Adipocyte (in vitro differentiated cells): ENCODE measurements at places on chromosomes 5 and 9.

GRCh38 chr5:2874099-2874498 lies 122.6 kb upstream of the IRX2 start:
- DNase-seq, result no peak

DNA sequence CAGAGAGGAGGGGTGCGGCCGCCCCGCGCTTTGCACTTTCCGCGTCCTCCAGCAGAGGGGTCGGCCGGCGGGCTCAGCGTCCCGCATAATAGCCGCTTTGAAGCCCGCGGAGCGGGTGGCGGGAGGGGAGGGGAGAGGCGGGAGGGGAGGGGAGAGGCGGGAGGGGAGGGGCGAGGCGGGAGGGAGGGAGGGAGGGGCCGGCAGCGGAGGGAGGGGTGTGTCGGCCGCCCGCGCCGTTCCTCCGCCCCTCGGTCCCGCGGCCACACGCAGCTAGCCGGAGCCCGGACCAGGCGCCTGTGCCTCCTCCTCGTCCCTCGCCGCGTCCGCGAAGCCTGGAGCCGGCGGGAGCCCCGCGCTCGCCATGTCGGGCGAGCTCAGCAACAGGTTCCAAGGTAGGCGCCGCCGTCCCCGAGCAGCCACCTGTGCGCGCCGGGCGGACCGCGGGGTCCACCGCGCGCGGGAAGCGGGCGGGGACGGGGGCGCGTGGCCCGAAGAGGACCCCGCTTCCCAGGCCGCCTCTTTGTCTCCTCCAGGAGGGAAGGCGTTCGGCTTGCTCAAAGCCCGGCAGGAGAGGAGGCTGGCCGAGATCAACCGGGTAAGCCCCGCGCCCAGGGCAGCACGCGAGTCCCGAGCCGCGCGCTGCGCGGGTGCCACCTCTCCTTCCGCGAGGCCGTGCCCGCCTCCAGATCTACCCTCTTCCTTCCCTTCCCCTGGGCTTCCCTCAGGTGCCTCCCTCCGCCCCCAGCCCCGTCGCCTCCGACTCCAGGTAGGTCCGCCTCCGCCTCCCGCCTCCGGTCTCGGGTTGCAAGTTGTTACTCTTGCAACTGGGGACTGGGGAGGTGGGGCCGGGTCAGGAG lies at the start of gene AIF1L:
Gene AIF1L, plus strand, starts transcription at position 263 of the 857 bp plus-strand sequence. Its CDS starts 99 bp downstream, at position 362.
- peak; percentile 51 for DNase-seq

DNA sequence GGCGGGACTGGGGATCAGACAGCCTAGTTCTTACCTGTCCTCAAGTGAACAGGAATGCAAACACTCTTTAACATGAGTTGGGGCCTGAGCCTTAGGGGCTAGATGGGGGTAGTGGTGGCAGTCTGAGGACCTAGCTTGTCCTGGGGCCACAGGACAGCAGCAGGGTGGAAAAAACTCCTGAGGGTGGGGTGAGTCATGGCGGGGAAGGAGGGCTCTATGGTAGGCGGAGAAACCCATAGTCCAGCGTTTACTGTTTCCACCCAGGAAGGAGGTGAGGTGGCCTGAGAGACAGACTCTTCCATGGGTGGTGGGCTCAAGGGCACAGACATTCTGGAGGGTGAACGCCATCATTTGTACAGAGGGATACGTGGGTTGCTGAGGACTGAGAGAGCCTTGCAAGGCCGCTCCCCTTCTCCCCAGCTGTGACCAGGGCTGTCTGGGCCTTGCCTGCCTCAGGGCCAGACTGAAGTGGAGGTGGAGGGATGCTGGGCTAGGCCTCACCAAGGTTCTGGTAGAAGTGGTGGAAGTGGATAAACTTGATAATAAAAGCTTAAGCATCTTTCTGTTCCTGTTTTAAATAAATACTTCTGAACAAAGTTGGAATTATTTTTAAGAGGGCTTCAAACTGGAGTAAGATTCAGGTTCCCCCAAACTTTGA lies 1.1 kb upstream of the TSPAN17 start:
- no peak for DNase-seq

GRCh38 chr5:134506054-134507039 lies 19.1 kb upstream of the JADE2 start:
- DNase-seq, result no peak

GRCh38 chr5:55857247-55857640 lies 6.1 kb downstream of the IL31RA start:
- DNase-seq, result no peak

- DNase-seq, result no peak
Observed at GRCh38 chr9:90645721-90646120, 3.1 kb upstream of the DIRAS2 start.

DNA sequence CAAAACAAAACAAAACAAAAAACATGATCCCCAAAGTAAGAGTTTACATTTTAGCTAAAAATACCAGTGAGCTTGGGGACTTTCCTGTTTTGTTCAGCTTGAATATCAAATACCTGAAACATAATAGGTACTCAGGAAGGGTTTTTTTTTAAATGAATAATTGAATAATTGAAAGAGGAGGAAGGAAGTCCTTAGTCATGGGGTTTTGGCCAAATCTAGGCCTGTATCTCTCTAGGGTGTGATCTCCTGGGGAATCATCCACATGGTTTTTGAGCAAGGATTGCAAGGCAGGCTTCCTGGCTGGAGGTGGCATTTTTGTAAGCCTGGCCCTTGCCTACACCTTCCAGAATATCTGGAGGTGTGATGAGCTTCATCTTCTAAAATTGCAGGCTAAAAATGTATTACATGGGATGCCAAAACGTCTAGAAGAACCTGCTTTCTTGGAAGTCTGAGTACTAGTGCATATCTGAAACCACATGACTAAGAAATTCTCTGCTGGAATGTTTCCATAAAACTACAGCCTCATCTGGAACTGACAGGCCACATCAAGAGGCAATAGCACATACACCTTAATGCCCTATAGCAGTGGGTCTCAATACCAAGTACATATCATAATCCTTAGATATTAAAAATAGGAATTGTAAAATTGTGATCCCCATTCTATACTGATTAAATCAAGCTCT lies 10.4 kb downstream of the C9 start:
- DNase-seq, result no peak

- no peak for DNase-seq
Observed at GRCh38 chr5:160437271-160437670, 15.6 kb downstream of the PTTG1 start.

DNA sequence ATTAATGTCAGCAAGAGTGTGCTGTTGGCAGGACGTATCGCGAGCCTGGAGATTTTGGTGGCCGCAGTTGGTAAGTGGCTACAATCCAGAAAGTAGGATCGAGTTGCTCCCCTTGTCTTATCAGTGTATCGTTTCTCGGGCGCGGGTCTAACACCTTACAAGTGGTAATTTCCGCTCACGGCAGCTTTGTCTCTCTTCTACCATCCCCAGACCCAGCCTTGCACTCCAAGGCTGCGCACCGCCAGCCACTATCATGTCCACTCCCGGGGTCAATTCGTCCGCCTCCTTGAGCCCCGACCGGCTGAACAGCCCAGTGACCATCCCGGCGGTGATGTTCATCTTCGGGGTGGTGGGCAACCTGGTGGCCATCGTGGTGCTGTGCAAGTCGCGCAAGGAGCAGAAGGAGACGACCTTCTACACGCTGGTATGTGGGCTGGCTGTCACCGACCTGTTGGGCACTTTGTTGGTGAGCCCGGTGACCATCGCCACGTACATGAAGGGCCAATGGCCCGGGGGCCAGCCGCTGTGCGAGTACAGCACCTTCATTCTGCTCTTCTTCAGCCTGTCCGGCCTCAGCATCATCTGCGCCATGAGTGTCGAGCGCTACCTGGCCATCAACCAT lies 1.1 kb downstream of the PTGER4 start:
- DNase-seq, result no peak

DNA sequence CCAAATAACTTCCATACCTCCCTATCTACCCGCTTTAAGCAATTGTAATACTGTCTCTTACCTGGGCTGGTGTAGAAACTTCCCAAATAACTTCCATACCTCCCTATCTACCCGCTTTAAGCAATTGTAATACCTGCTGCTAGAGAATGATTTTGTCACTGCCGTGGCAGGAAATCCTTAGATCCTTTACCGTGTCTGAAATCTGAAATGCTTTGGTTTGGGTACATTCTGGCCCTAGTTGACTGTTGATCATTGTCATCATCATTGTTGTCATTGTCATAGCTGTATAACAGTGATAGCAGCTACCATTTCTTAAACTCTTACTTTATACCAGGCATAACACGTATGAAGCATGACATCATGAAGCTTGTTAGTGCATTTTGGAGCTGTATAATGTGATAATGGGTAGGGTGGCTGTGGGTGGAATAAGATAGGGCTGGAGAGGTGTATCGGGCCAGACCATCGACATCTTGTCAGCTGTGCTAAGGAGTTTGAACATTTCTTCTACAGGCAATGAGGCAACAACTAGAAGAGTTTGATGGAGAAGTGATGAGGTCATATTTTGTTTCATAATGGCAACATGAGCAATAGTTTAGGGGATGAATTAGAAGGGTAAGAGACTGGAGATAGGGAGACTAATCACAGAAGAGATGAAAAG lies 15.7 kb downstream of the PIP5K1B start:
- DNase-seq, result no peak

DNA sequence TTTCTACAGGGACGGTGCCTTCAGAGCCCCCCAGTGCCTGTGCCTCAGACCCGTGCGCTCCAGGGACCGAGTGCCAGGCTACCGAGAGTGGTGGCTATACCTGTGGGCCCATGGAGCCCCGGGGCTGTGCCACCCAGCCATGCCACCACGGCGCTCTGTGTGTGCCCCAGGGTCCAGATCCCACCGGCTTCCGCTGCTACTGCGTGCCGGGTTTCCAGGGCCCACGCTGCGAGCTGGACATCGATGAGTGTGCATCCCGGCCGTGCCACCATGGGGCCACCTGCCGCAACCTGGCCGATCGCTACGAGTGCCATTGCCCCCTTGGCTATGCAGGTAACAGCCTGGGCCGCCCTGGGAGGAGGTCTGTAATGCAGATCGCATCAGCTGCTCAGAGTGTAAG lies 6.9 kb downstream of the CRB2 start:
- DNase-seq, result no peak

DNA sequence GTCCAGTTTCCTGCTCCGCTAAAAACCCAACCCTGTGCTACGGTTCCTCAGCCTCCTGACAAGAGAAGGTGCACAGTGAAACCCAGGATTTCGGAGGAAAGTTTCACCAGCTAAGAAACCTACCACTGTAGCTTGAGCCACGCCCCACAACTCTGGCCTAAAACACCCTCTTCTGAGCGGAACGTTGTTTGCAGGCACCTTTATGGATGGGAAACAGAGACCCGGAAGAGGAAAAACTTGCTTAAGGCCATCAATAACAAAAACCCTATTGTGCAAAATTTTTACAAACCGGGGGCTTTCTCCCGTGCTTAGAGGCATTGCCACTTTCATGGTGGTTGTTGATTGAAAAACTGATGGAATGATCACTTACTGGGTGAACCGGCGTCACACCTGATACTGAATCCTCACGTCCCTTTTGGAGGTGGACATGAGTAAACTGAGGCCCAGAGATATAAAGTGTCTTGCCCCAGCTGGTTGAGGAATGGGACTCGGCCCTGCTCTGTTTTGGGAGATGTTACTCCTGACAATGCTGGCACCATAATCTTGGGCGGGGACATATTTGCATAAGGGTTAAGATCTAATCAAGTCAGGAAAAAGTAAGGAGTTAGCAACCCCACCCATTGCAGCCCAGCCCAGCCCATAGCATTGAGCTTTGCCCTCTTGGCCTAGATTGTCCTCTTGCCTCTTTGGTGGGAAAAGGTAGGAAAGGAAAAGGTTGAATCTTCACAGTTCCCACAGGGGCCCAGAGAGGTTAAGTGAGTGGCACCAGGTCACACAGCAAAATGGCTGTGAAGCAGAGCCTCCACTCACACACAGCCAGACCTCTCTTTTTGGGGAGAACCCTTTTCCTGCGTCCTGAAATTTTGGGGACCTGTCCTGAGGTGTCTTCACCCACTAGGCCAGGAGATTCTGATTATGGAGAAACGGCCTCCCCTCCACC lies 23.2 kb upstream of the PTGS1 start:
- DNase-seq, result peak; percentile 11

- DNase-seq, result peak; percentile 88
Observed at GRCh38 chr9:104927912-104928740, at the start of gene ABCA1. Gene ABCA1, minus strand, starts transcription at chr9:104928155. Its CDS starts 24,476 bp downstream, at chr9:104903679.

DNA sequence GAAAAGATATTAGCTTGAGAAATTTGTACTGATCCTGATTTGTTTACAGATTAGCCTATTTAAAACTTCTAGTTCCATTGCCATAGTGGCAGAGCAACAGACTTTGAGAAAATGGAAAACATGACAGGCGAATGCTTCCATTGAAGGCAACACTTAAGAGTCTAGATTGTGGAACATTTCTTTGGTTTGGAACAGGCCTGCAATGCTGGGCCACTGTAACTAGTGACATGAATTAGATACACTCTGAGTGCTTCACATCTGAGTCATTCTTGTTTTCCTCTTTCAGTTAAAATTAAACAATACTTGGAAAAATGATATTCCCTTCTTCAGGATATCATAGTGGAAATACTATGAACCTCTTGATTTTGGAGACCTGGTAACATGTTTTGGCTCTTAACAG lies 453.6 kb upstream of the TUSC1 start:
- peak; percentile 27 for DNase-seq

DNA sequence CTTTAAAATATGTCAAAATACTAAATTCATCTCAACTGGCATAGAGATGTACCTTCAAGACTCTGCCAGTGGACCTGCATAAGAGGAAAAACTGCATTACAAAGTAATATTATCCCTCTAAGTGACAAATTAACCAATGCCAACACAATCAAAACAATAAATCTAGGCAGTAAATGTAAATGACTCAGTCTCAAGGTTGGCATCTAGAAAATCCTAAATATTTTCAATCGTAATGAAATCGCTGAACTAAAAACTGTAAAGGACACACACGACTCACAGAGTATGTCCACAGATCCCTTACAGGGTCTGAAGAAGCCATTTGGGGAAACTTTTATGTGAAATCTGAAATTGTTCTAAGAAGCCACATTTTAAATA lies 31.2 kb downstream of the ERMP1 start:
- no peak for DNase-seq
